ENCODE measurements at places on chromosomes 11 and 22. TPM values are rescaled to one million over a fixed set of nuclear protein-coding genes. Genes with fewer than 3 reads are reported as not detected.

- no peak overlapping the region for H3K4me3 ChIP-seq
- no peak overlapping the region for H3K27ac ChIP-seq
- no peaks in the 10 kb centered on the region for H3K36me3 ChIP-seq
- H3K27me3 ChIP-seq: peaks cover 13% of the 10 kb centered on the region
- no peak for DNase-seq
- peaks cover 4% of the 10 kb centered on the region for H3K4me1 ChIP-seq
These were observed 871 bp upstream of the SEZ6L start for GRCh38 chr22:26168330-26168851.

Gene CENPM
- total RNA-seq: 33.9 TPM

- H3K27me3 ChIP-seq: no peaks in the 10 kb centered on the region
- H3K27ac ChIP-seq: no peak overlapping the region
- H3K36me3 ChIP-seq: no peaks in the 10 kb centered on the region
- DNase-seq: no peak
- peaks cover 25% of the 10 kb centered on the region for H3K4me1 ChIP-seq
These were observed 2.9 kb downstream of the LIF start for GRCh38 chr22:30243661-30244060.

DNA sequence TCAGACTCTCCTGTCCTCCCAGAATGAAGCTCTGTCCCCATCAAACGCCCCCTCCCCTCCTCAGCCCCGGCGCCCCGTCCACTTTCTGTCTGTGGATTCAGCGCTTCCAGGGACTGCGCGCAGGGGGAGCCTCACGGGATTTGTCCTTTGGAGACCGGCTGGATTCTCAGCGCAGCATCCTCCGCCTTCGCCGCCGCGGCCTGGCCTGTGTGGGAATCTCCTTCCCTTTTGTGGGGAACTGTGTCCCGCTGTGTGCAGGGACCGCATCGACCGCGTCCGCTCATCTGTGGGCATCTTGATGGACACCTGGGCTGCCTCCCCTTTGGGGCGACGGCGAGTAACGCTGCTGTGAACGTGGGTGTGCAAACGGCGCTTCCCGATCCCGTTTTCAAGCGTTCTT, 1.1 kb upstream of the SCT start:
- no peak for DNase-seq
- no peak overlapping the region for H3K4me3 ChIP-seq
- H3K4me1 ChIP-seq: peaks cover 10% of the 10 kb centered on the region
- no peaks in the 10 kb centered on the region for H3K27me3 ChIP-seq
- H3K27ac ChIP-seq: no peak overlapping the region

Gene KRTAP5-9
- 0.35 TPM for total RNA-seq

DNA sequence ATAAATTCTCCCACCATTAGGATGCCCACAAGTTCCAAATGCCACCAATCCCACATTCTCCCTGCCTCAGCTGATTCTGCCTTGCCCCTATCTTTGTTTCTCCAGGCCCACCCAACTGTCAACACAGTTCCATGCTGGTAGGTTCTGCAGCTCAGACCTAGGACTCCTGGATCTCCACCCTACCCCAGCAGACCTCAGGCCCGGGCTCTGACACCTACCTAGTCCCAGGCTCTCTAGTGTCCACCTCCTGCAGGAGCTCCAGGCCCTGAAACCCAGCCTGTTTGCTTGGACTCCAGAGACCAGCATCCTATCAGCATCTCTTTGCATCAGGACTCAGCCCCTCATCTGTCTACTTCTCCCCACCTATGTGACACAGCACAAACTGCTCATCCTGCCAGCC, 86.5 kb downstream of the PDE2A start:
- H3K27me3 ChIP-seq: peaks cover 16% of the 10 kb centered on the region
- H3K36me3 ChIP-seq: no peaks in the 10 kb centered on the region
- peaks cover 39% of the 10 kb centered on the region for H3K4me1 ChIP-seq
- H3K4me3 ChIP-seq: no peak overlapping the region
- no peak for DNase-seq

Gene OR10A4
- total RNA-seq: not detected

Gene BCO2
- 0.81 TPM for total RNA-seq

Gene OR5P2
- total RNA-seq: not detected

Gene OR1S2
- total RNA-seq: not detected

DNA sequence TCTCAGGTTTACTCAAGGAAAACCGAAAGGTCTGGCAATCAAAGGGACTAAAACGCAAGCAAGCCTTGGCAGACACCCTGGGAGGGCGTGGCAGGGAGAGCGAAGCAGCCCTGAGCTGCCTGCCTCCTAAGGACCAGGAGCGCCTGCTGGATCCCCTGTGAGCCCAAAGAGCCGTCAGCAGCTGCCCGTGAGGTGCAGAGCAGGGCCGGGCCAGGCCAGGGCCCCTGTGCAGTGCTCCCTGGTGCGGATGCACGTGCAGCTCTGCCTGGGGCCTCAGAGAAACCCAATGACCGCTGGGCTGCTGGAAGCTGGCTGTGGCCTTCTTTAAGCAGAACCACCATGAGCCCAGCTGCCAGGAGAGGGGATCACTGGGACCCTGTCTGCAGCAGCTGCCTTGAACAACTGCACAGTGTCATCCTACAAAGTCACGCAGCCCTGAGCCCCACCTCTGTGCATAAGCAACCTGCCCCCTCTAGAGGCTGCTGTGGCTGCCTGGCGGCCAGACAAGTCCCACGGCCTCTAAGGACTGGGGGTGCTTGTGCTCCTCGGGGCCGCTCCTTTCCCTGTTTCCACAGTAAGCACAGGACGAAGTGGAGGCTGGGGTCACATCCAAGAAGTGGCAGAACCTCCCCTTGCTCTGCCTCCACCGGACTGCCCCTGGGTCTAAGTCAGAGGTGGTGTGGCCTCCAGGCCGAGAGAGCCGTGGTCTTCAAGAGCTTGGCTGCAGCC, 29.1 kb upstream of the COMT start:
- H3K4me1 ChIP-seq: no peaks in the 10 kb centered on the region
- peaks cover 41% of the 10 kb centered on the region for H3K36me3 ChIP-seq
- H3K4me3 ChIP-seq: no peak overlapping the region
- H3K27me3 ChIP-seq: no peaks in the 10 kb centered on the region
- no peak overlapping the region for H3K27ac ChIP-seq

GRCh38 chr11:27174672-27175210, 134.1 kb downstream of the BBOX1 start:
- no peak overlapping the region for H3K4me3 ChIP-seq
- no peaks in the 10 kb centered on the region for H3K27me3 ChIP-seq
- no peaks in the 10 kb centered on the region for H3K36me3 ChIP-seq
- H3K4me1 ChIP-seq: no peaks in the 10 kb centered on the region

DNA sequence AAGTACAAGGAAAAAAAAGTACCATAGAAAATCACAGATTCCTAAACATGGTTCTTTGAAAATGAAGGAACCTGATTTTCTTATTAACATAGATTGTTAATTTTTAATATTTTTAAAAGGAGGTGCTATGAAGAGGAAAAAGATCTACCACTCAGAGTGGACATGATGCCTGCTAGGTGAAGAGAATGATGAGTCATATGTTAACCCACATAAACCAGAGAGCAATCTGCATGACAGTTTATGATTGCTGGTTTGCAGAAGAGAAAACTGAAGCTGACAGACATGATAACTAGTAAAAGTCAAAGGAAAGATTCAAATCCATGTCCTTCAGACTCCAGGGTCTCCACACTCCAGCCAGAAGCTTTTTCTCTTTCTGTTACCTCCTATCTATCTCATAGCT, 1231.7 kb downstream of the LRRC4C start:
- no peak for DNase-seq
- H3K36me3 ChIP-seq: no peaks in the 10 kb centered on the region
- no peaks in the 10 kb centered on the region for H3K27me3 ChIP-seq
- no peaks in the 10 kb centered on the region for H3K4me1 ChIP-seq
- no peak overlapping the region for H3K4me3 ChIP-seq

DNA sequence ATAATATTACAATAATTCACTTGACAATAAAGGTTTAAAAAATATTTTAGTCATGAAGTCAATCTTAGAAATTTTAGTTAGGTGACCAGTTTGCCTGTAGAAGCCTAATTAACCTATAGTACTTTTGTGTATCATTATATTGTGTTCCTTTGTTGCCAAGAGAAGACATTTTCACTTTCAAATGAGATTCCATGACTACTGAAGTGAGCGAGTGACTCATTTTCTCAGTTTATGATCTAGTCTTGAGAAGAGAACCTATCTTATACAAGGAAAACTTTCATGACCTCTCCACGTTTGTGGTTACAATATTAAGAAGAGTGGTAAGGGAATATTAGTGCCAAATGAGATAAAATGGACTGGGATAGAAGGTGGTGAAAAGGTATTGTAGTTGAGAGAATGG, 423.9 kb upstream of the CHORDC1 start:
- H3K4me3 ChIP-seq: no peak overlapping the region
- no peaks in the 10 kb centered on the region for H3K36me3 ChIP-seq
- no peaks in the 10 kb centered on the region for H3K4me1 ChIP-seq
- no peaks in the 10 kb centered on the region for H3K27me3 ChIP-seq

DNA sequence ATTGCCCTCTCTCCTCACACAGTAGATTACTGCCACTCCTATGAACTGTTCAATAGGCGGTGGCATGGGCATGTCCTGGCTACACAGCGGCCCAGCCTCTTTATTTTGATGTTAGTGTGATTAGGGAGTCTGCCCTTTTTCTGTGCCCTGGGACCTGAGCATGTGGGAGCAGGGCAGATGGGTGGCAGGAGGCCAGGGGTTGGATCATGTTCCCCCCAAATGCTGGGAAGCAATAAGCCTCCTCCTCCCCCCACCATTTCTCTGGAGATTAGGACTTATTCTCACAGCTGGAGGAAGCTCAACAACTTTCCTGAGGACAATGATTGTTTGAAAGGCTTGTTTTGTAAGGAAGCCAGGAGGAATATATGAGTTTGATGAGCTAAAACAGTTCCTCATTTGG, 848 bp downstream of the HEPN1 start:
- H3K27ac ChIP-seq: no peak overlapping the region
- no peak overlapping the region for H3K4me3 ChIP-seq
- H3K27me3 ChIP-seq: no peaks in the 10 kb centered on the region
- peaks cover 5% of the 10 kb centered on the region for H3K4me1 ChIP-seq

DNA sequence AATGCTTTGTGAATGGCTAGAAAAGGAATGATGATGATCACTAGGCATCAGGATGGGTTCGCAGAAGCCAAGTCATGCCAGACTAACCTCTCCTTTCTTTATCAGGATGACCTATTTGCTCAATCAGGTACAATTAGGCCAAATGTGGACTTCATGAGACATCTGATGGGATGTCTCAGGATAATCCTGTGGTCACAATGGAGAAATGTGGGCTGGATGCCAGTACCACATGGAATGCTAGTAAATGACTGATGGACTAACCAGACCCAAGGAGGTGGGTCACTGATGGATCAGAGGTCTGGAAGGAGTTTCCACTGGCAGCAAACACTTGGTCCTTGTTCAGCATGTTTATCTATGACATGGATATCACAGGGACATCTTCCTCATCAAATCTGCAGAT, 94.8 kb upstream of the PHOX2A start:
- H3K36me3 ChIP-seq: no peaks in the 10 kb centered on the region
- peaks cover 7% of the 10 kb centered on the region for H3K4me1 ChIP-seq
- no peak overlapping the region for H3K27ac ChIP-seq

GRCh38 chr11:45568049-45568448, 97.4 kb downstream of the CHST1 start:
- no peak overlapping the region for H3K27ac ChIP-seq
- H3K4me1 ChIP-seq: no peaks in the 10 kb centered on the region
- H3K36me3 ChIP-seq: no peaks in the 10 kb centered on the region
- no peak for DNase-seq
- no peak overlapping the region for H3K4me3 ChIP-seq

DNA sequence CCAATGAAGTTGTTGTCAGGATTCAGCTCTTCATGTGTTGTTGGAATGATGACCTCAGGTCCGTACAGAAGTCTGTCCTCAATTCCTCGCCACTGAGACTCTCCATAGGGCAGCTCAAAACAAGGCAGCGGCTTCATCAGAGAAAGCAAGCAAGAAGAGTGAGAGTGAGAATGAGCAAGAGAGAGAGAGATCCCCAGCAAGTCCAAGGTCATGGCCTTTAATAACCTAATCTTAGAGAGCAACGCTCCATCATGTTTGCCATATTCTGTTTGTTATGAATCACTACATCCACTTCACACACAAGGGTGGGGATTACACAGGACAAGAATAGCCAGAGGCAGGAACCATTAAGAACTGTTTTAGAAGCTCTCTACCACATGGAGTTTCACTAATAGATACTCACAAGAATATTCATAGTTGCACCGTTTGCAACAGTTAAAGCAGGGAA, 23.3 kb upstream of the MMP7 start:
- peaks cover 7% of the 10 kb centered on the region for H3K27me3 ChIP-seq
- H3K4me3 ChIP-seq: no peak overlapping the region
- no peak for DNase-seq
- no peaks in the 10 kb centered on the region for H3K4me1 ChIP-seq
- no peaks in the 10 kb centered on the region for H3K36me3 ChIP-seq

- H3K36me3 ChIP-seq: no peaks in the 10 kb centered on the region
- H3K27ac ChIP-seq: no peak overlapping the region
- no peak for DNase-seq
- H3K27me3 ChIP-seq: no peaks in the 10 kb centered on the region
These were observed 11.1 kb downstream of the C11orf86 start for GRCh38 chr11:66986178-66986545.

DNA sequence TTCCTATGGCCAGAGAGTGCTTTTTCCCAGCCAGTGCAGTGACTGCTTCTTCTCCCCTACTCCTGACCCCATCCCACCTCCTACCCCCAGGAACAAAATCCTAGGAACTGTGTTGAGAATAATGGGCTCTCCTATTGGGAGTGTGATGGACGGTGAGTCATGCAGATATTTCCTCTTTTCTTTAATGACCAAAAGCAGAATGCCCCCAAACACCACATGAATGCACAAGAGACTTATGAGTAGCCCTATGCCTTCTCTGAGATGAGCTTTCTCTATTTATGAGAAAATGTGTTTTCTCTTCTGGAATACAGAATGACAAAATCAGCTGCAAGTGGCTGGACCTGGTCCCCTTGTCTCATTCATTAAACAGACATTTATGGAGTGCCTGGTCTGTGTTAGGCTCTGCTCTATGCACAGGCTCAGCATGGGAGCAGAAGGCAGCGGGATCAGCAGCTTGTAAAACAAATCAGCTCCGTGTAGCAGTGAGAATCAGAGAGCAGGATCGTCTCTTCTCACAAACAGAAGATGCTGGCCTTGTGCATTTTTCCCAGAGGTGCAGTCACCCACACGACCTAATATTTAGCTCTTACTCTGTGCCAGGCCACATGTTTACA, 47.5 kb upstream of the GALNT18 start:
- H3K4me3 ChIP-seq: no peak overlapping the region
- no peaks in the 10 kb centered on the region for H3K4me1 ChIP-seq
- no peaks in the 10 kb centered on the region for H3K27me3 ChIP-seq
- DNase-seq: no peak
- no peak overlapping the region for H3K27ac ChIP-seq
- no peaks in the 10 kb centered on the region for H3K36me3 ChIP-seq

- H3K27me3 ChIP-seq: no peaks in the 10 kb centered on the region
- H3K4me3 ChIP-seq: no peak overlapping the region
- no peak overlapping the region for H3K27ac ChIP-seq
These were observed 50.6 kb upstream of the ARHGAP42 start for GRCh38 chr11:100636536-100636935.
